ENCODE measurements at places on chromosomes 13 and 19. TPM values are rescaled to one million over a fixed set of nuclear protein-coding genes. Genes with fewer than 3 reads are reported as not detected.

- no peak for DNase-seq
Measured at GRCh38 chr13:46345398-46345797, 41.7 kb downstream of the RUBCNL start.

- DNase-seq: no peak
Measured at GRCh38 chr19:27673986-27674385, 1539.0 kb downstream of the UQCRFS1 start.

The ZNF628 gene
- 7.5 TPM for polyA plus RNA-seq

DNA sequence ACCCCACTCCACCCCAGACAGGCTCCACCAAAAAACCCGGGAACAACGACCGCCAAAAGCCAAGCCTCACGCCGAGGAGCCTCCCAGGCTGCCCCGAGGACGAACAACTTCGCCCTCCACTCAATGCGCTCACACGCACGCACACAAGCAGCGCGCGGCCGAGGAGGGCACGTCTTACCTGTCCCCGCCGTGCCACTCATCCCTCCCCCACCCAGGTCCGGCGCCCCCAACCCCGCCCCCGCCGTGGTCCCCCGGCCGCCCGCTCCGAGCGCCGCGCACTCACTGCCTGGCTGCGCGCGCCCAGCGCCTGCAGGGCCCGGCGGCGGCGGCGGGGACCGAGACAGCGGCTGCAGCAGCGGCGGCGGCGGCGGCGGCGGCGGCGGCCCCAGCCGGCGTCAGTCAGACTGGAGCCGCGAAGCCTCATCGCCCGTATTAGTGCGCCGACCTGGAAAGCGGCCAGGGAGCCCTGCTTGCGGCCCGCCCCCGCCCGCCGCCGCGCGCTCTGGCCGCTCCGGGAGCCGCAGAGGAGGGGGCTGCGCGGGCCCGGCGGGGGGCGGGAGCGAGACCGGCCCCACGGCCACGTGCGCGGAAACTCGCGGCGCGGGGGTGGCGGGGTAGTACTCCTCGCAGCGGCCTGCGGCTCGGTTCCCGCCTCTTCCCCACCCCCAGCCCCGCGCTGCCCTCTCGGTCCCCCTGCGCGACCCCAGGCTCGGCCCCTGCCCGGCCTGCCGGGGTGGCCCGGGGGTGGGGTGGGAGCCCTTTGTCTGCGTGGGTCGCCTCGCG lies at the start of gene SMAD9:
Gene SMAD9, minus strand, starts transcription at position 406 of the 783 bp plus-strand sequence. CDS start 40,549 bp downstream, outside the sequence.
- peak; percentile 89 for DNase-seq

The CACNG7 gene
- polyA plus RNA-seq: not detected
